GM12892 (cell line): ENCODE measurements at places on chromosomes 6 and 20.

GRCh38 chr6:113857556-113858479 lies 673 bp downstream of the MARCKS start:
- no peak for DNase-seq

GRCh38 chr6:87903323-87903722 lies 144.3 kb upstream of the SPACA1 start:
- DNase-seq: no peak

GRCh38 chr6:6982663-6983062 lies 125.1 kb upstream of the RREB1 start:
- DNase-seq: no peak

GRCh38 chr6:136643850-136644596 lies 93.8 kb upstream of the MAP7 start:
- peak; percentile 19 for DNase-seq

- no peak for DNase-seq
Observed at GRCh38 chr6:111770263-111771093, 102.8 kb downstream of the FYN start.

DNA sequence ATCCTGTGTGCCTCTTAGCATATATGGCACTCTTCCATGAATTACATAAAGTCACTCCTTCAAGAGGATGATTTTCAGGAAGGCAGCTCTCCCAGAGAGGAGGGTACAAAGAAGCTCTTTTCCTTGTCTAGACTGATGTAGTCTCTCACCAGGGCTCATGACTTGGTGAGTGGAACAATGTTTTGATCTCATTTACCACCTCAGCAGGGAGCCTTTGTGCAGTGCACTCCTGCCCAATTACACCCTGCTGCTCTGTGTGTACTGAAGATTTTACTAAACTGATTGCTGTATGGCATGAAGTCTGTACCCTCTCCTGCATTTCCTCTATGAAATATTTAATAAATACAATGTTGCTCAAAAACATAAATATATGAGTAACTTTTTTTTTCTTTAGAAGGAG lies 598.3 kb upstream of the HS3ST5 start:
- no peak for DNase-seq

- DNase-seq: no peak
Observed at GRCh38 chr20:21134883-21135493, 9.1 kb downstream of the KIZ start.

- peak; percentile 8 for DNase-seq
Observed at GRCh38 chr20:64139199-64140060, 24.8 kb upstream of the MYT1 start.

DNA sequence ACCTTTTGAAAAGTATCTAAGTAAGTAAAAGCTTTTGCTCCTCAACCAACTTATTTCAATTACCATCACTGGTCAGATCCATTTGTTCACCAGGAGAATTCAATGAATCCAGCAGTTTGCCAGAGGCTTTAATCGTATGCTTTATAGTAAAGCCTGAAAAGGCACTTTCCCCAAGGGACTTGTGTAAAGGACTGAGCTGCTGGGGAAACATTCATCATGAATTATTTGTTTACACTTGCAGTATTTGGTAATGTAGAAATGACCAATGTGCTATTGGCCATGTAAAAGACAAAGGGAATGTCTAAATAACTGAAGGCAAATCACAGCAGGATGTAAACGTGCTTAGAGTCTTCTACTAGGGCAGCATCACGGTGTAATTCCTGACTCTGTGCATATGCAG lies 471.4 kb downstream of the ADGRB3 start:
- DNase-seq: no peak

DNA sequence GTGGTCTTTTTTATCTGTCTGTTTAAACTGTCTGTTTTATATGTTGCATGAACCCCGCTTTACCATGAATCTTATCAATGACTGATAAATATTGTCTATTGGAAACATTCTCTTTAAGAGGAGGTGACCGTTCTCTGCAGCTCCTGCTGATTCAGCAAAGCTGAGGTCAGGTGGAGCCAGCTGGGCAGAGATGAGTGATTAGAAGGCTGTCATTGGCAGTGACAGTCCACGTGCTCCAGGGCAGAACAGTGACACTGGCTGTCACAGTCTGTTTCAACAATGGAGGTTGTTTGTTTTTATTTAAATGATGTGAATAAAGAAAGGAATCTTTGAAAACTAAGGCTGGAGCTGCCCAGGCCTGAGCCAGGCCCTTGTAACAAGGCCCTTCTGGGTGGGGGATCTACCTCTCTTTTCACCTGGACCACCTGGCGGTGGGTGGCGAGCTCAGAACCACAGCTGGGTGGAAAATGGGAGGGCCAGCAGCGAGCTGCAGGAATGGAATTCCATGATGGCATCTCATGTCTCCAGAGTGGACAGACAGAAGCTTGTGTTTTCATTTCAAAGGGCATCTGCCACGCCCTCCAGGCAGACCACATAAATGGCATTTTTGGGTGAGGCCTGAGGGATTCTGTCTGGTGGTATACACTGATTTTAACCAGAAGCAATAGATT lies 12.6 kb downstream of the SYNJ2 start:
- DNase-seq: no peak

DNA sequence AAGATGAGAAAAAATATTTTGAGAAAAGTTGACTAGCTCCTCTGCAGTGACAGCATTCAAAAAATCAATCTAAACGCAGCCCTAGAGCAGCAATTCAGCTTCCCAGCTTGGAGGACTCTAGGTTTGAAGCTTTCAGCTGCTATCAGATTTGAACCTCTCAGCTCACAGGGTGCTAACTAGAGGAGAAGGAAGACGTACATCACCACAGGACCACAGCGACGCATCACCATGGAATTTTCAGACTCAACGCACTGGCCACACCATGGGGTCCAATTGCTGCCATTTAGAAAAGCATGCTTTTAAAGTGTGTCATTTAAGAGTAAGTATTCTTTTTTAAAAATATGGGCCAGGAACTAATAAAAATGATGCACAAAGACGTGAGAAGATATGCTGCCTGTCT lies 45.0 kb upstream of the FUCA2 start:
- no peak for DNase-seq

DNA sequence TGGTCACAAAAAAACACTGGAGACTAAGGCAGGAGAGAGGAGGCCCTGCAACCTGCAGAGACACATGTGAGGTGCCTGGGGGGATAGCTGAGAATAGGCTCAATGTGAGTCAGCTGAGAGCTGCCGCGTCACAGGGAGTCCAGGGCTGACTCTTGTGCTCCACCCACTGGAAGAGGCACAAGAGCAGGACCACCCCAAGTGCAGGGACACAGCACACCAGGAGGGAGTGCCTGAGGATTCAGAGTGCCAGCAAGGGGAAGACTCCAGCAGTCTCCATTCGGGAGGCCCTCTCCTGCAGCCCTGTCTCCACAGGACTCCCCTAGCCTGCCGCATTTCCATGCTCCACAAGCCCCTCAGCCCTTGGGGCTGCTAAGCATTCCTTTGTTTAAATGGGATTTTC lies 105.5 kb downstream of the HUS1B start:
- DNase-seq: no peak

DNA sequence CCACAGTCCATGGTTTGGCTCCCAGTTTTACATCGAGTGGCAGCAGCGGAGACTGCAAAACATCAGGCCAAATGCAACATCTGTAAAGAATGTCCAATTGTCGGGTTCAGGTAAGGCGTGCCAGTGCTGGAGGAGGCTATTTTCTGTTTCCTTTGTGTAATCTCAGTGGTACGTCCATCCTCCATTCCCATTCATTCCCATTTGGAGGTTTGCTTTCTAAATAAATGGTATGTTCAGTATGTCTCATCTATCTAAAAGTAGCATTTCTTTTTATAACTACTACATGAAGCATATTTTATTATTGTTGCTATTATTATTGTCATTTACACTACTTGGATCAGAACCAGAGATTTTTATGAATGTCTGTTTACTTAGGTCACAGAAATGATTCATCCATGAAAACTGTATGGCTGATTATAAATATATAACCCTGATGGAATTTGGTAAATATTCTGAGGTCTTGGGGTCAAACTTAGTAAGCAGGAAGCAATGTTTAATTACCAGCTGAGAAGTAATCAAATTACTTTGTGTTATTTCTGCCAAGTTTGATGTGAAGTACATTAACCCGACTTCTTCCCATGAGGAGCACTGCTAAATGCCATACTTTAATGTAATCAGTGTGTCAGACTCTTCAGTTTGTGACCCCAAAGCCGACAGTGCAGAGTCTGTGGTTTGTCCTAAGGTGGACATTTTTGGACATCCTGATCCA lies 512.9 kb downstream of the UTRN start:
- DNase-seq: no peak

DNA sequence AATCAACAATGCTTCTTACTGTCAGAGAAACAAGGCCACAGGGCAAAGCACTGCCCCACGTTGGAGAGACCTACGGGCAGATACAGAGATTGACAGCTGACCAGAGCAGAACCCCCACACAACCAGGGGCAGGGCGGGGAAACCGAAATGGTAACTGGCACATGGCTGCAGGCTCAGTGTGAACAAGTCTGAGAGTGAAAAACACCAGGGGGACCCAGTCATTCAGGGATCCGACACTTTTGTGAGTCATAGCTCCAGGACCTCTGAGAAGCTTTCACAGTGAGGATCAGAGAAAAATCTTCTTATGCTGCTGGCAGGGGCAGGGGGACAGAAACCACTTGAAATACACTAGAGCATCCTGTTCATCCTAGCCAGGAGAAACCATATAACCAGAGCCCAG lies 254.2 kb downstream of the C6orf118 start:
- DNase-seq: no peak

DNA sequence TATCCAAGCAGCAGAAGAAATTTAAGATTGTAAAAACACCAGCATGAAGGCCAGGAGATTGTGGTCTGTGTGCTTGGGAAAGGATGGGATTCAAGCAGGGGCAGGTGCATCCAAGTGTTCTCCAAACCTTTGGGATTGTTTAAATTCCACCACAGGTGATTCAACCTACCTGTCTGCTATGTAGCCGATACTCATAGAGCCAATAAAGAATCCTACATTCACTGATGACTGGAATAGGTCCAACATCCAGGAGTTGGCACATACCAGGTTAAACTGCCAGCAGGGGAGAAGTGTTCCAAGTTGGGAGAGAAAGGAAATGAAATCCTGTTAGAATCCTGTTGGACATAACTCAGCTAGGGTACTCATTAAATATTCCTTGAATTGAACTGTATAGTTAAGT lies 2.2 kb downstream of the SLC22A2 start:
- DNase-seq: no peak

DNA sequence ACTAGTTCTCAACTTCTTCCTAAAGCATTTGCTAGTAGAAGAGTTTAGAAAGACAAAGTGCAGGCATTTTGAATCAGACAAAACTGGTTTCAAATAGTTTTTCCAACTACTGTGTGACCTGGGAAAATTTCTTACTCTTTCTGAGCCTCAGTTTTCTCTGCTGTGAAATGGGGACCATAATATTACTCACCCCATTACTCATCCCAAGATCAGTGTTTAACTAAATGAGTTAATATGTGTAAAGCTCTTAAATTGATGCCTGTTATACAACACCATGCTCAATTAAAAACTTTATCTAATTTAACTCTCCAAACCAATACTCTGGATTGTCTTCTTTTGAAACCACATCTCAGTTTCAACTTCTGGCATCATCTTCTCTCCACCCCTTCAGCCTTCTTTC lies 87.4 kb downstream of the DNAH8 start:
- DNase-seq: no peak

GRCh38 chr6:15331629-15332251 lies 85.9 kb downstream of the JARID2 start:
- DNase-seq: no peak

DNA sequence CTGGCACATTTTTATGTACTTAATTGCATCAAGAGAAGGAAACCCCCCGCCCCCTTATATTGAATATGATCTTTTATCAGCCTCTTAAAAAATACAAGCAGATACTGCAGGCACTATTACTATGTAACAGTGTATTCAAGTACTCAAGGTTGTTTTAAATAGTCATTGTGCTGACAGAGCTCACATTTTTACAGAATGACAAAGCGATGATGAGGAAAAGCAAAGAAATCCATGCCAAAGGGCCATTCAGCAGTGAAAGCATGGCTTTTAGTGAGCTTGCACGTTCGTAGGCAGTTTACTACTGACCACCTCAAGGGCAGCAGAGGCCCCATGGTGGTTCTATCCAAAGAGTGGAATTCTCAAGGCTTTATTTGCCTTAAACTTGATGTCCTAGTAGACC lies 146.8 kb downstream of the RPS12 start:
- no peak for DNase-seq

- DNase-seq: no peak
Observed at GRCh38 chr20:50595988-50596693, 86.0 kb downstream of the PTPN1 start.

- DNase-seq: no peak
Observed at GRCh38 chr6:26380256-26380655, 2.7 kb upstream of the BTN2A2 start.

GRCh38 chr6:34718976-34719375 lies 22.4 kb upstream of the ILRUN start:
- no peak for DNase-seq

DNA sequence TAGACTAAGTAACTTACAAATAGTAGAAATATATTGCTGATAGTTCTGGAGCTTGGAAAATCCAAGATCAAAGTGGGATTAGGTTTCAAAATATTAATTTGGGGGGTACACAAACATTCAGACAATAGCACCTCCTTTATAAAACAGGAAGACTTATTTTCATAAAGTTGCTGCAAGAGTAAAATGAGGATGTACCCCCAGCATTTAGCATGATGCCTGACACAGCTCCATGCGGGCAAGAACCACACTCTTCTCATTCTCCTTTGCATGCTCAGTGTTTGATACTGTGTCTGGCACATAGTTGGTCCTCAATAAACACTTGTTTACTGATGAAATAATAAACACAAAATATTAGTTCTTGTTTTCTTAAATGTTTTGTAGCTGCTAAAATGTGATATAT lies 332.9 kb downstream of the TFAP2A start:
- no peak for DNase-seq

DNA sequence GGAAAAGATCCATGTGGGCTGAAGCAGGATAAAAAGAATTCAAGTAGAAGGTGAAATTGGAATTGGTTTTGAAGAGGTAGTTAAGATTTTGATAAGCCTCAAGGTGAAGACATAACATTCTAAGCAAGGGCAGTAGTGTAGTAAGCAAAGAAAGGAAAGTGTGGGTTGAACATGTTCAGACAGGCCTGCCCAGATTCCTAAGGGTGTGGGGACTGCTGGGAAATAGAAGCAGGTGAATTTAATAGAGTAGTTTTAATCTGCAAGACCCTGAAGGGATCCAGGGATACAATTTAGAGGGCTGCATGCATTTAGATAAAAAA lies 19.1 kb downstream of the TAB2 start:
- DNase-seq: no peak

DNA sequence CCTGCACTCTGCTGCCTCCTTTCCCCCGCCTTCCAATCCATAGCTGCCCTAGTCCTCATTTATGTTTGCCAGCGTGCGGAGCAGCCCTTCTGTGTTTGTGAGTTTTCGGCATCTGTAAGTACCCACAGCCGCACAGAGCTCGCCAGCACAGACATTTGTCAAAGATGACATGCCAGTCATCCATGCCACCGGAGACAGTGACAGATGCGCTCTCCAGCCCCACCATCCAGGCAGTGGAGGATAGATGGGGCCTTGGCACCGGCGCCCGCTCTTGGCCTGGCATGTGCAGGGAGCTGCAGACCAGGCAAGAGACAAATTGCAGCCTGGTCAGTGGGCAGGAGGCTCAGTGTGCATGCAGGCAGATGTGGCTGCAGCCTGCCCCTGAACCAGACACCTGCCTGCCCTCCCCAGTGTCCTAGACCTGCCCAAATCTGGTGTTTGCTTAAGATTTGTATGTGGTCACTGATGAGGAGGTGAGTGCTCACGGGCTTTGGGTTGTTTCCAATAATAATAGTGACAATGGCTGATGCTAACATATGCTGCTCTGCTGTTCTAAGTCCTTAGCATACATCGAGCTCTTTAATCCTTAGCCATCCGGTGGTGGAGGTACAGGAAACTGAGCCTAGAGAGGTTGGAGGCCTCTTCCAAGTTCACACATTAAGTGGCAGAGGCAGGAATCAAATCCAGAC lies 78.1 kb downstream of the UNC5CL start:
- no peak for DNase-seq
